ENCODE measurements at places on chromosomes 12 and 14.
A peak's percentile ranks its signal among the peaks of the same experiment; 100 is the strongest.

DNA sequence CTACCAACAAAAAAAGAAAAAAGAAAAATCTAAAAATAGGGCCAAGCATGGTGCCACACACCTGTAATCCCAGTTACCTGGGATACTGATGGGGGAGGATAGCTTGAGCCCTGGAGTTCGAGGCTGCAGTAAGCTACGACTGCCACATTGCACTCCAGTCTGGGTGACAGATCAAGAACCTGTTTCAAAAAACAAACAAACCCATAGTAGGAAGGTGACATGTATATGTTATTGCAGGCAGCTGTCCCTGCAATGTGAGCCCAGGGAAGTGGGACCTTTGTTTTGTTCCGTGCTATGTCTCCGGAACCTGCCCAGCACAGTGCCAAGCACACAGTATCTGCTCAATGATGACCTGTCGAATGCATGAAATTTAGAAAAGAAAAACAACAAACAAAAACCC lies 37.2 kb upstream of the YY1 start:
- DNase-seq, result no peak

GRCh38 chr12:37565112-37565511 lies 751.5 kb upstream of the ALG10B start:
- no peak for DNase-seq

DNA sequence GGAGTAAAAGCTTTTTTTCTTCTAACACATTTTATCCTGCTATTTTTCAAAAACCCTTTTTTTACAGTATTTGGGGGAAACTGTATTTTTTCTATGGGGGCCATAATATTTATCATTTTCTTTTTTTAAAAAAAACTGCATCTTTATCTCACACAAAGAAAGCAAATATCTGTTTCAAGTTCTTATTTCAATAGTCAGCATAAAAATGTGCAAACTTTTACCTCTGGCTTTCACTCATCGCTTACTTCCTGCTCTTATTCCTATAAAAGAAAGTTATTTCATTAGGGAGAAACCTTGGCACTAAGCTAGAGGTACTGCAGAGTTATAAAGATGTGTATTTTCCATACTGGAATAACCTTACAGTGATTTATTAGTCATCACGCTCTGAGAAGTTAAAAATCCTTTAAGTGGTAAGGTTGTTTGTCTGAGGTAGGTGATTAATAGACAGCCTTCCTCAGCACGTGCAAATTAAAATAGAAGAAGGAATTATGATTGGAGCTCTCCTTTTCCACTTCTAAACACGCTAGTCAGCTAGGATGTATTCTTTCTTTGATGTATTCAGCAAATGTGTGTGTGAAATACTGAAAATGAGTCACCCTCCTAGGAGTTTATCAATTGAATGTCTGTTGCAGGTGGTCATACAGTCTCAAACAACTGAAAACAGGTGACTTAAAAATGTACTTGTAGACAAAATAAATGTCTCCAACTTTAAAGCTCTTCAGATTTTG lies 461.0 kb downstream of the GXYLT1 start:
- DNase-seq, result no peak

DNA sequence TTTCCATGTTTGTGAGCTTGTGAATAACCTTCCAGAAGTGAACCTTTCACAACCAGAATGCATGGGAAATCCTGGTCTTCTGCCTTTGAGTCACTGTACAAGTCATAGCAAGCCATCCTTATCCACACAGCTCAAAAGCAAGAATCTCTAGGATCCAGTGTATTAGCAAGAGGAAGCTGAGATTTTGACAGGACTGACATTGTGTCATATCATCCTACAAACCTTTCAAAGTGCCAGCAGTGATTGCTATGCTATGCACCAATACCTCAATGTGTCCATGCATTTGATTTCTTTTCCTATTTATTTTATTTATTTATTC lies 13.5 kb upstream of the NRDE2 start:
- DNase-seq, result no peak

DNA sequence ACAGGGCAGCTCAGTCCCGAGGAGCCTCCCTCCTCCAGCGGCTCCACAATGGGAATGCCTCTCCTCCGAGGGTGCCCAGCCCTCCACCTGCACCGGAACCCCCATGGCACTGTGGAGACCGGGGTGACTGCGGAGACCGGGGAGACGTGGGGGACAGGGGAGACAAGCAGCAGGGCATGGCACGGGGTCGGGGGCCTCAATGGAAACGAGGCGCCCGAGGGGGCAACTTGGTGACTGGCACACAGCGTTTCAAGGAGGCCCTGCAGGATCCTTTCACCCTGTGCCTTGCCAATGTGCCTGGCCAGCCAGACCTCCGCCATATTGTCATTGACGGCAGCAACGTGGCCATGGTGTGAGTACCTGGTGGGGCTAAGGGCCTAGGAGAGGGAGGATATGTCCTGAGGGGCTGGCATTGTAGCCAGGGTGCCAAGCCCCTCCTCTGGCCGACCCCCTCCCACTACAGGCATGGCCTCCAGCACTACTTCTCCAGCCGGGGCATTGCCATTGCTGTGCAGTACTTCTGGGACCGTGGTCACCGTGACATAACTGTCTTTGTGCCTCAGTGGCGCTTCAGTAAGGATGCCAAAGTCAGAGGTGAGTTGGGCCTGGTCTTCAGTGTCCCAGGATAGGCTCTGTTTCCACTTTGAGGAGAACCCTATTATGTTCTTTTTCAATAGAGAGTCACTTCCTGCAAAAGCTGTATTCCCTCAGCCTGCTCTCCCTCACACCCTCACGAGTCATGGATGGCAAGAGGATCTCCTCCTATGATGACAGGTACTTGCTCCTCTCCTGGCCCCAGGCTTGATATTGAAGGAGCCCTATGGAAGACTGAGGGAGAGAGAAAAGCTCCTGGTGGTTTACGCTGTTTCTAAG lies 2.7 kb downstream of the KHNYN start:
- no peak for DNase-seq

DNA sequence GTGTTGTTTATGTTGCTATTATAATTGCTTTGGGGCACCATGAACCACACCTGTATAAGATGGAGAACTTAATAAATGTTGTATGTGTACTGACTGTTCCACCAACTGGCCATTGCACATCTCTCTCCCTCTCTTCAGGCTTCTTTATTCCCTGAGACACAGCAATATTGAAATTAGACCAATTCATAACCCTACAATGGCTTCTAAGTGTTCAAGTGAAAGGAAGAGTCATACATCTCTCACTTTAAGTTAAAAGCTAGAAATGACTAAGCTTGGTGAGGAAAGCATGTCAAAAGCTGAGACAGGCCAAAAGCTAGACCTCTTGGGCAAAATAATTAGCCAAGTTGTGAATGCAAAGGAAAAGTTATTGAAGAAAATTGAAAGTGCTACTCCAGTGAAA lies 373.3 kb downstream of the RGS6 start:
- no peak for DNase-seq

DNA sequence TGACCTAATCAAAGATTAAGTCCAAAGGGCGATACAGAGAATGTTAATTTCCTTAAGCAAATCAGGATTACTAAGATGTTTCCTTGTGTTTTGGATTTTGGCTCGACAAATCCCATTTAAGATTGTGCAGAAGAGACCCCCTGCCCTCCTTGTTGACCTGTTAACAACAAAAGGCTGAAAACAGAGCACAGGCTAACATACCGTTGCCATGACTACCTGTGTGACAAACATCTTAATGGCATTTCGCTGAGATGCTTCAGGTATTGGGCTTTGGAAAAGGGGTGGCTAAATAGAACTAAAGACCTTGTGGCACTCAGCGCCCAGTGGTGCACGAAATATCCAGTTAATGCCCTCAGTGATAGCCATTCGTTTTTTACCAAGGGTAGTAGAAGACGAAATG lies 1532.3 kb upstream of the TMEM132C start:
- DNase-seq, result no peak

DNA sequence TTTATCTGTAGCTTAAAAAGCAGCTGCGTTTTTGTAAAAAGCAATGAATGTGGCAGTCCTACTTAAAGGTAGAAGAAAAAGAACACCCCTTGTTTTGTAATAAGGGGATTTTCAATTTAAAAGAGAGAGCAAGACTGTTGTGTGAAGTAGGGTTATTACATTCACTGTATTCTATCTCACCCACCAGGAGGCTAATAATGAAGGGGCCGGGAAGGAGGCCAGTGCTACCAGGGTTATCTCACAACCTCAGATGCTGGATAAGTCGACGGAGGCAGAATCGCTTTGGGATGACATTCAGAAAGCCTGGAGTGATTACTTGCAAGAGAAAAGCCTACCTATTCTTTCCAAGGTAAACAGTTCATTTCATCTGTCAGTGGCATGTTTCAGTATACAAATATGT lies 97.7 kb downstream of the RMST start:
- DNase-seq, result no peak

- no peak for DNase-seq
Observed at GRCh38 chr12:29700761-29701481, 82.8 kb downstream of the TMTC1 start.

DNA sequence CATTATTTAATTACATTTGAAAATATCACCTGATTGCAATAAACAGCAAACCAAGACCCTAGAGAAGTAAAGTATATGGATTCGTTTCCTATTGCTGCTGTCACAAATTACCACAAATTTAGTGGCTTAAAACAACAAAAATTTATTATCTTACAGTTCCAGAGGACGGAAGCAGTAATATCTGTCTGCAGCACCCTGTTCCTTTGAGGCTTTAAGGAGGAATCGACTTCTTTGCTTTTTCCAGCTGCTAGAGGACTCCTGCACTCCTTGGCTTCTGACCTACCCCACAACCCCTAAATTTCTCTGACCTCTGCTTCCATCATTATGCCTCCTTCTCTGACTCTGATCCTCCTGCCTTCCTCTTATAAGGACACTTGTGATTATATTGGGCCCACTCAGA lies 23.8 kb upstream of the PPM1A start:
- DNase-seq, result no peak

- peak; percentile 15 for DNase-seq
Observed at GRCh38 chr12:7210642-7211151, 21.2 kb downstream of the PEX5 start.

- DNase-seq, result no peak
Observed at GRCh38 chr12:120100630-120101029, 15.9 kb downstream of the RAB35 start.

- no peak for DNase-seq
Observed at GRCh38 chr14:105325303-105325702, 10.8 kb downstream of the PACS2 start.

DNA sequence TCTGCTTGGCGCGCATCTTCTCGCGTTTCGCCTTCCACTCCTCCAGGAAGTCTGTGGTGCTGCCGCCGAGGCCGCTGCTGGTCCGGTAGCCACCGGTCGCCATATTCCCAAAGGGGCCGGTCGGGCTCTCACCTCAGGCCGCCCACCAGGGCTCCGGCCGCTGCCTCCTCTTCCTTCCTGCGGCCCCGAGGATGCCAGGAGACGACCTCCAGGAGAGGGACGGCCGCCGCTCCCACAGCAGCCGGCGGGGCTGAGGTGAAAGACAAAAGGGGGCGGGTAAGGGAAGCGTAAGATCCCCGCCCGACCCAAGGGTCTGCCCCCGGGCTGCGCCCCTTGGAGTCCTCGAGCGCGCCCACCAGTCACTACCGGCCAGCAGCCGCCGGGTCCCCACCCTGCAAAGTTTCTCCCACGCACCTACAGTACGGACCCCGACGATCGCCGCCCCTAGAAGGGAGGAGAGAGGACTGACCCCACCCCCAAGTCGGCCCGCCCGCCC lies 574 bp downstream of the PAWR start:
- DNase-seq, result peak; percentile 35

- no peak for DNase-seq
Observed at GRCh38 chr14:86619726-86620125, 1089.8 kb downstream of the FLRT2 start.

DNA sequence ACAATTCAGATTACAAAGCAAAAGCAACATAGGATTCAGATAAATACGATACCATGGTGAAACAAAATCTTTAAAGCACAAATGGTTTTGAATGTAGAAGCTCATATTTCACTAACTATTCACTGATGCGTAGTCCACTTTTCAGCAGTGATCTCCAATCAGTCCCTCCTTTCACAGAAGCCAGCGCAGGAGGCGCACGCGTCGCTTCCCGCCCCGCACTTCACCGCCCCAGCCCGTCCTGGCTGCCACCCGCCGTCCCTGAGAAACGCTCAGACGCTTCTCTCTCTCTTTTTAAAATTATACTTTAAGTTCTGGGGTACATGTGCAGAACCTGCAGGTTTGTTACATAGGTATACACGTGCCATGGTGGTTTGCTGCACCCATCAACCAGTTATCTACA lies 19.8 kb upstream of the CHFR start:
- no peak for DNase-seq

DNA sequence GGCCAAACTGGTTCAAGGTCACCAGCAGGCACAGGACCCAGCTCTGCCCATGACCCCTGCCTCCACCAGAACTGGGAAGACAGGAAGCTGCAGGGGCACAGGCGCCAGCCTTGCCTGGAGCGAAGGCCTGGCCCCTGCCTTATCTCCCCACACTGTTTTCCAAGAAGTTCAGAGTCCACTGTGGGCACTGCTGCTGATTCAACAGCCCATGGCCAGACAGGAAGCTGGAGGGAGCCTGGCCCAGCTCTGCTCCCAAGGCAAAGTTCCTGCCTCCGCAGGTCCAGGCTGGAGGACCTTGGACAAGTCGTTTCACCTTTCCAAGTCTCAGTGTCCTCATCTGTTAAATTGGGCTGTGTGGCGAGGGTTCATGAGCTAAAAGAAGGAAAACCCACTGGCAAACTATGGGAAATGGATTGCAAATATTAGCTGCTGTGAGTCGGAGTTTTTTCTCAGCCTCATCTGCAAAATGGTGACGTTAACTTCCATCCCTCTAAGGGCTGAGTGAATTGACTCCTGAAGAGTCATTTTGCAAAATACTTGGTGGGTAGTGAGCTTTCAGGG lies 1.2 kb downstream of the PHETA1 start:
- no peak for DNase-seq

DNA sequence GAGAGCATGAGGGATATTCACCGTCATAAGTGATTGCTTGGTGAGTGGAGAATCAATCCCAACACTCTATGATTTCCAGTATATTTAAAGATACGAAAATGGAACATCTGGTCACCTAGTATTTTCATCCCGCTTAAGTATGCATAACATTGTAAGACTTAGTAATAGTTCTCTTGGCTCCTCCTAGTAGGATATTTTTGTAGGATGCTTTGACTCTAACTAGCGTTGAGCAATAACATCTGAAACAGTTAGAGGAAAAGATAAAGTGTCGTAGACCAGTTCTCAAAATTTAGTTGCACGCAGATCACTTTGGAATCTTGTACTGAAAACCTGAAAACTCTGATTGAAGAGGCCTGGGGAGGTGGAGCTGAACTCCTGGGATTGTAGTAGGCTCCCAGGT lies 7.6 kb downstream of the SAMD4A start:
- no peak for DNase-seq

DNA sequence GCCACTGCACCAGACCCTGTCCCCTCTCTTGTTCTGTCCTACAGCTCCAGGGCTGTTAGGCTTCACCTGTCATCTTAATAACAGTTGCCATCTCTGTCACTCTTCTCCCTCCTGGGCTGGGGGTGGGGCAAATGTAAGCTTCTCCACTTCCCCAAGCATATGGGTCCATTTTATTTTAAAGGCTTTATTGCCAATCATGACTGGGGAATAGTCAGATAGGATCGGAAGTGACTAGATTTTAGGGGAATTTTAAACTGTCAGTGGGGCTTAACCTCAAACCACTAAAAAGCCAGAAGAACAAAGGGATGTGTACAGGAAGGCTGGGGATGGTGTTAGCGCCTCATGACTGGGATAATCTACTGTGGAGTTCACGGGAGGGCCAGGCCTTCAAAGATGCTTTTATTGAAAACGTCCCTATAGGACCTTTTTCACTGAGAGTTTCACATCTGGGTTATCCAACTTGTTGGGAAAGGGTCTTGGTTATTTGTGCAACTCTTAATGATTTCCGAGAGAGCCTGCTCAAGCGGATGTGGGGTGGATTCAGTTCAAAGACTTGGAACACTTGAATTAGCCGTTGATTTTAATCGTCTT lies 41.6 kb downstream of the CHST11 start:
- no peak for DNase-seq

Measured in erythroblast (primary cell).